Stimulated activated naive CD4-positive, alpha-beta T cell (primary cell): ENCODE measurements at places on chromosomes 1 and 21.

- peak; percentile 23 for DNase-seq
Measured at GRCh38 chr21:42593007-42593814, 60.2 kb upstream of the PDE9A start.

- no peak for DNase-seq
Measured at GRCh38 chr1:165496501-165496900, 47.3 kb upstream of the LRRC52 start.

DNA sequence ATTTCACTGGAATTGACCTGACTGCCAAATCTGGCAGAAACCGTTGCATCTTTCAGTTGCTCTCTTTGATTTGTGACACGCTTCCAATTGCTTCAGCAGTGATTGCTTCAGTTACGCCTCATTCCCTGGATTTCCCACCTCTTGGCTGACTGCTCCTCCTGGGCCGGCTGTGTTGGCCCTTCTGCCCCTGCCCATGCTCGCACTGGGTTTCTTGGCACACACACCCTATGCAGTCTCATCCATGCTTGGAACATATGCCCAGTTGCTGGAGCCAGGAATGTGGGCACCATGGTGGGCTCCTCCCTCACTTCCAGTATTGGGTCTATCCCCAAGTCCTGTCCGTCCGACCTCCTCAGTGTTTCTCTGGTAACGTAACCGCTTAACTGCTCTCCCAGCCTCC lies 2.2 kb upstream of the ZBTB21 start:
- no peak for DNase-seq

- DNase-seq = no peak
Measured at GRCh38 chr1:40789342-40789598, 5.7 kb downstream of the KCNQ4 start.
